ENCODE measurements at places on chromosomes 1 and 21. TPM values are rescaled to one million over a fixed set of nuclear protein-coding genes. Genes with fewer than 3 reads are reported as not detected.

The MPZ gene
- 3.6 TPM for polyA plus RNA-seq

The PROK1 gene
- polyA plus RNA-seq = not detected

The MEGF6 gene
- 15.0 TPM for polyA plus RNA-seq

The HES4 gene
- 33.1 TPM for polyA plus RNA-seq

The CFHR1 gene
- polyA plus RNA-seq = 0.29 TPM

The ARHGAP30 gene
- polyA plus RNA-seq = 2.4 TPM

GRCh38 chr1:9927259-9927658 lies 15.9 kb downstream of the LZIC start:
- no peak for DNase-seq

DNA sequence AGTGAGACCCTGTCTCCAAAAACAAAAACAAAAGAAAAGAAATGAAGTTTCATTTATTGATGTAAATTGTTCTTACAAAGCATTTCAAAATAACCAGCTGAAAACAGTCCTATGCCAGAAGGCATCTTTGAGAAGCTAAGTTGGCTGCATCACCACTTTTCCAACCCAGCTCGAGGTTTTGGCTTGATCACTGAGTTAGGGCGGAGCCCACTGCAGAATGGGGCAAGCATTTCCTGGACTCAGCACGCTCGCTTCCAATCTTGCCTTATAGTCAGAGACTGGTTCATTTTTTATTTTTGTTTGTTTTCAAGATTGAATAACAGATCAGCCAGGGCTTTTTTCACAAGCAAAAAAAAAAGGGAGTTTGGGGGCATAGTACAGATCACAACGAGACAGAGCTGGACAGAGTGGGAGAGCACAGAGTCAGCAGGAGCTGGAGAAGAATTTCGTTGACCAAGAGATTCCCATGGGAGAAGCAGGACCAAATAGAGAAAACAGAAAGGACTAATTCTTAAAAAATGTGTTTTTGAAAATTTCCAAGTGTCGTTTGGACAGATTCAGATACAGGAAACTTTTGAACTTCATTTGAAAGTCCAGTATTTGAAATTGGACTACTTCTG lies 23.5 kb upstream of the COL6A1 start:
- DNase-seq = no peak

- DNase-seq = no peak
Observed at GRCh38 chr1:53909946-53910345, 16.0 kb downstream of the DIO1 start.

GRCh38 chr1:31667065-31667785 lies 22.5 kb upstream of the PEF1 start:
- DNase-seq = no peak

DNA sequence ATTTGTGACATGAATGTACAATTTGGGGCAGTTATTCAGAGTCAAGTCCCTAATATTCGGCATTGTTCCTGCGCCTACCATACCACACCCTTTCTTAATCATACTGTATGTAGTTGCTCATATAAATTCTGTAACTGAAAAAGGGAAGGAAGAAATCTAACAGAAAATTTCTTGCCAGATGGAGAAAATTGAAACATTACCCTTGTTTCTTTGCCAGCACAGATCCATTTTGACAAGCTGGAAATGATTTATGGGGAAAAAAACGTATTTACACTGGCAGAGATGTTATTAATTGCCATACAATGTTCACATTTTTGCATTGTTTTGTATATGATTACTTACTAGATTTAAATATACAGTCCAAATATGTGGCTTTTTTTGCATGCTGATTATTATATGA lies 363.8 kb upstream of the PKN2 start:
- DNase-seq = no peak

DNA sequence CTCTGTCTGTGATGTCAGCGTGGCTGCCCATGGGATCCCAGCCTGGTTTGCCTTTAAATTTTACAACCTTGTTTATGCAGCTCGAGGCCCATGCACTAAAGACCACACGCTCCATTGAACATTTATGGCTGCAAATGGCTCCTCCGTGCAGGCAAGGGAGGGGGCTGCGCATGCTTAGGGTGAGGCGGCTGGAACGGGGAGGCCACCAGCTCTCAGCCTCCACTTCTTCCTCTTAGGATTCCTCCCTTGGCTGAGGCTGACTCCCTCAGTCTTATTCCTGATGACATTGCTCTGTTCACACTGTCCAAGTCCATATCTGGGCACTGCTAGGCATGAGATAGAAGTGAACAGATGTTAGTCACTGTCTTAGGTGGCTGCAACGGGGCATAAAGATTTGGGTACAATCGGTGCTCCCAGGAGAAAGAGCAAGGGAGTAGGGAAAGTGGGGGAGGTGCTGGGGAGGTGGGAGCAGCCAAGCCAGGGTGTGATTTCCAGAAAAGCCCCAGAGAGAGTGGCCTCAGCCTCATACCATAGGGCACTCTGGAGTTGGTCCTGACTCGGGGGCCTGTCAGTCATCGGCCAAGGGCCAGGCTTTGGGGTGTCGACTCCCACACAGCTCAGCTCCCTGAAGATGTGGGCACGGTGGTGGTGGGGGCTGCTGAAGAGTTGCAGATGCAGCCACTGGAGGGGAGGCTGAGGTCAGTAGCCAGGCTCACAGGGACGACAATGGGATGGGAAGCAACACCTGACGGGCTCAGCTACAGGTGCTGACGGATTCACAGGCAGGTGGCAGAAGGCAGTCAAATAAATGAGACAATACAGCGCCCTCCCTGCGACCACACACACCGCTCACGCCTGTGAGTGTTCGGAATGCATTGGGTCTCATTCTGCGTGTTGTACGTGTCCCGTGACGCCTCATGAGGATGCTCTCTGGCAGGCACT lies 37.3 kb upstream of the ACTL8 start:
- peak; percentile 89 for DNase-seq

DNA sequence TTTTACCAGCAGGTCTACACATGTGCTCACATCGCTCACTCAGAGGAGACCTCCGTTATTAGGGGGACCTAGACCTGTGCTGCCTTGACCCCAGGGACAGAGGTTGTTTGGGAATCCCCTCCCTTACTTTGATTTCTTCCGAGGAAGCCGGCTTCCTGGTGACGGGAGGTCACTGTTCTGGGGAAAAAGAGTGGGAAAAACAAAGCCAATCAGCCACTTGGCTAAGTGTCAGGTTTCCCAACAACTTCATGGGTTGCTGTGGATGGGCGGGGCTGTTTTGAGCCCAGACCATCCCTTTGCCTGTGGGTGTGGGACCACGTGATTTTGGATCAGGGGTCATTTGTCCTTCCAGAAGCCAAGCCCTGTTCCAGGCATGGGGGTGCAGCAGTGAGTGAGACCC lies 7.1 kb upstream of the KCNAB2 start:
- DNase-seq = no peak

DNA sequence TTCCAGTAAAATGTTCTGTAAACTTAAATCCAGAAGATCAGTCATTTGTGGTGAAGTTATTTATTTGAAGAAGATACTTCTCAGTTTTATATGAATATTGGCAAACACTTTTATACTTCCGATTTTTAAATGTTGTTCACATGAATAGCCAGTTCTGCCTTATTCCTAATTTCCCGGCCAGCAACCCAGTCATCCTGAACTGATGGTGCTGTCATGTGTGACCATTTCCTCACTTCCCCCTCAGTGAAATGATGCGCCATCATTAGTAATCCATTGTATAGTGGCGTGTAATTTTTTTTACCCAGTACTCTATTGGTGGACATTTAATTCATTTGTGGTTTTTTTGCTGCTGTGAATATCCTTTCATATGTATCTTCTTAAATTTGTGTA lies 16.4 kb downstream of the GPSM2 start:
- no peak for DNase-seq

DNA sequence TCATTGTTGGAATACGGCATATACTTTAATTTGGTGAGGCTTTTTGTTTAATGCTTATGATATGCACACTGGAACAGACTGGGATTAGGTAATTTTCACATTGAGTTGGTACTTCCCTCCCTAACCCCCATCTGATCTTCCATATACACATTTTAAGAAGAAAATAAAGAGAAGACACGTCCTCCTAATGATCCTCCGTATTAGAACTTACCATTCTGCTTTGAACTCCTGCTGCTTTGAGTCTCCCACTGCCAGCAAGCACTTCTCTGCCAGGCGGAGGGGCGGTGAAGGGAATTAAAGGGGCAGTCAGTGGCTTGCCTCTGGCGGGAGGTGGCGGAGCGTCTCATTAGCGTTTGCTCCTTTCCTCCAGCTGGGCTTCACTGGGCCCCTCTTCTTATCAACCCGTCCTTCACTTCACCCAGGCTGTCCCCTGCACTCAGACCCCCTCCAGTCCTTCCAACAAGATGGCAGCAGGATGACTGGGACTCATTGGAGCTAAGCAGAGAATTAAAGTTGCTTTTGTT lies 433.4 kb downstream of the KIF26B start:
- no peak for DNase-seq

- DNase-seq = no peak
Observed at GRCh38 chr21:15054606-15055239, 10.1 kb downstream of the NRIP1 start.

DNA sequence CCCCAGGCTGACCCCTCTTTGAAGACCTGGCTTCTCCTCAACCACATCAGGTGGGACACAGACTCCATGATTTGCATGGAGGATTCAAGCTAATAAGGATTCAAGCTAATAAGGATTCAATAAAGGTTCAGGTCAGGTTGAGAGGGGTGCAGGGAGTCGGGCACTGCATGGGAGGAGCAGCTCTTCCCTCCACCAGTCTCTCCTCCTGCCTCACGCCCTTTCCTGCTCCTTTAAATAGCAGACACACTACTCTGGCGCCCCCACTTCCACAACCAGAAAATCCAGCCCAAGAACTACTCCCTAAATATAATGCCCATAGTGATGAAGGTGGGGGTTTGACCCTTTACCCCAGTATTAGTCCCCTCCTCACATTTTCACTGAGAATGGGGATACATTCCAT lies 7.1 kb downstream of the MEX3A start:
- DNase-seq = no peak

DNA sequence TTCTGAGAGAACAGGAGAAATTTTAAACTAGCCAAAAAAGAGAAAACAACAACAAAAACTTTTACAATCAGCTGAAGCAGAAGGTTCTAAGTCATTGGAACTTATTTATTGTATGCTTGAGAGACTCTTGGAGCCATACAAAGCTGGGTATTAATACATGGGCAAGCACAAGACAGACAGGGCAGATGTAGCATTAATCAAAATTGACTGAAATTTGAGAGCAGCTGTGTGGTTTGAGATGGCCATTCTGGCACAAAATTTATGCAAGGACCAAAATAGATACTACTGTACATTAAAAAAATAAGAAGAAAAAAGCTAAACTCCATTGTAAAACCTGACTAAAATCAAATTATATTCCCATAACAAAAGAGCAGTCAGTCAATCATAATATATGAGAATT lies 892.5 kb downstream of the PLA2G4A start:
- no peak for DNase-seq

DNA sequence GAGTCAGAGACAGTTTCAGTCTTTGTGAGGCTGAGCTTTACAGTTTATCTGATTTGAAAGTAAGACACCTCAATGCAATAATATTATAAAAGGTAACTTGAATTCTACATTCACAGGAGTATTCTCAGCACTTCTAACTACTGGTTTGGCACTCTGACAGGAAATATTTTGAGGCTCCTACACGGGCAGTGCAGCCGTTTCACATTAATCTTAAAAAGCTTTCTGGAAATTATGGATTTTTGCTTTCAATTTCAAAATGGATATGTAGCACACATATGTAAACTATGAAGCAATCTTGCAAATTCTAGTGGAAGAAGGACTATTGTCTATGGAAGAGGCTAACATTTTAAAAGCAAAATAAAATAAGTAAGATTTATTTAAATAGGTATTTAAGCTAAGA lies 262.9 kb upstream of the SNX7 start:
- no peak for DNase-seq

- DNase-seq = no peak
Observed at GRCh38 chr1:45974541-45975269, 157.7 kb downstream of the PIK3R3 start.

DNA sequence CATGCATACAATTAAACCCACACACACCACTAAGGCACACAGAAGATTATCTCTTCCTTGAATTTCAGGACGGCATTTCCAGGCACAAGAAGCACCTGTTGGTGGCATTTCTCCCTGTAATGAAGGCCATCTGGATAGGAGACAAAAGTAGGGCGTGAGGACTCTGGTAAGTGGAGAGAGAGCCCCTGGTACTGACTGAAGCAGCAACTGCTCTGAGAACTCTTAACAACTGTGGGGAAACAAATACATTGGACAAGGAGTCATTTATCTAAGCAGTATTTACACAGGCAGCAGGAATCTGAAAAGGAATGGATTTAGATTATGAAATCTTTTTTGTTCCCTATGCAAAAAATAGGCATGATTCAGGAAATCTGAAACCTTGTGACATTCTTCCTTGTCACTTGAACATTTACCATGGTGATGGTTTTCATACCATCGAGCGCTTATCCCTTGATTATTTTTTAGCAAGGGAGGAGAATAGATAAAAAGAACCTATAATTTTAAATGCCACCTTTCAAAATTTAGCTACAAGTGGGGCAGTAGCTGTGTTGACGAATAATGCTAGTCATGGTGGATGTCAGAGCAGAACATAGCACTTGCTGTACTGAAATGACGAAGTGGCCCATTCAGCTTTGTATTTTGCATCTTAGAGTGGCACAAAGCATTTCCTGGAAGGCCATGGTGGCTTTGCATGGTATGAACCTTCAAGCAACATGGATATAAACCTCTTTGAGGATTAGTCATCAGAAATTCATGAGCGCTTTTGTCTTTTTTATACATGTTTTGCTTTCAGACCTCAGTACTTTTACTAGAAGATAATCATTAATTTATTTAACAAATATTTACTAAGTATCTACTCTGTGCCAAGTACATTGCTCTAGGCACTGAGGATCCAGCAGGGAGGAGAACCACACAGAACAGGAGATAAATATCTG lies 362.0 kb downstream of the ADGRL2 start:
- DNase-seq = no peak

- no peak for DNase-seq
Observed at GRCh38 chr1:54982739-54983138, 2.3 kb downstream of the TMEM61 start.

DNA sequence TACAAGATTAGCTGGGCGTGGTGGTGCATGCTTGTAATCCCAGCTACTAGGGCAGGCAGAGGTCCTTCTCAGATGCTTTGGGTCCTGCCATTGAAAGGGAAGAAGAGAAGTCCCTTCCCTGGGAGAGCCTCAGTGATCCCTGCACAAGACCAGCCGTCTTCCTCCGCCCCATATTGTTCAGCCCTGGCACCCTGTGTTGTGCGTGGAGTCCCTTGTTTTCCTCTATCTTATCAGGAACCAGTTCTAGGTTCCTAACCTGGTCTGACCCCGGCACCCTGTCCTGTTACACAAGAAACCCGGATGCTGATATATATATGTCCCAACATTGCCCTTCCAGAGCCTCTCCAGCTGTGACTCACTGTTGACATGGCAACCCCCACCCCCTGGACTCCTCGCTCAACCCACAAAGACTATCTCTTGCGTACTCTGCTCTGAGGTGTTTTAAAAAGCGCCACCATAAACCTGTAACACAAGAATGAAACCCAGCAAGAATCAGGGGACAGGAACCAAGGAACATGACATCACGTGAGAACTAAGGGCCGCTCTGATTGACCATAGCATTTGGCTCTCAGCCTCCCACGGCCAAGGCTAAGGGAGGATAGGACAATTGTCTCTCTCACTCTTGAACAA lies 4.8 kb downstream of the MX2 start:
- peak; percentile 7 for DNase-seq

- no peak for DNase-seq
Observed at GRCh38 chr1:52677076-52677806, 20.9 kb downstream of the COA7 start.

- DNase-seq = no peak
Observed at GRCh38 chr1:172141341-172141881, 279.1 kb upstream of the C1orf105 start.

Data from renal pelvis (tissue), 12 donors.